ENCODE measurements at places on chromosomes 1 and 21.

- no peak for DNase-seq
Observed at GRCh38 chr1:66283622-66284041, 250.3 kb upstream of the SGIP1 start.

DNA sequence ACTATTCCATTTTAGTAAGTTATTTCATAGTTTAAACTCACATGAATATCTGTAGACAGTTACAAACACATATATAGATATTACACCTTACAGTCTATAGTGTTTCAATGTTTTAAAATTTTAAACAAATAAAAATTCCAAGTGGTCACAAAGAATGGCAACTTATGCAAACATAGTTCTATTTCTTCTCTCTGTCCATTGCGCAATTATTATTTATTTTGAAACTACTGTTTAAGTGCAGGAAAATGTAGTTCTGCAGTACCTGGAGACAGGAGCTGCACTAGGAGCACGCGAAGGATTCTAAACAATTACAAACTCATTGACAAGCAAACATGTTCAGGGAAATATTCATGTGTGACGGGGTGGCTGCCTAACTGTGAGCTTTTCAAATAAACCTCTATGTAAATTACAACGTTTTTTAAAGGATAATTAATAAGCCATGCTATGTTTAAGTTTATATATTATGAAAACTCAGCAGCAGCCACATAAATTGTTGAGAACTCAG lies 312.0 kb upstream of the DUSP10 start:
- no peak for DNase-seq

- no peak for DNase-seq
Observed at GRCh38 chr1:218585511-218586184, 240.5 kb downstream of the TGFB2 start.

GRCh38 chr1:162916821-162917613 lies 56.0 kb upstream of the CCDC190 start:
- no peak for DNase-seq

DNA sequence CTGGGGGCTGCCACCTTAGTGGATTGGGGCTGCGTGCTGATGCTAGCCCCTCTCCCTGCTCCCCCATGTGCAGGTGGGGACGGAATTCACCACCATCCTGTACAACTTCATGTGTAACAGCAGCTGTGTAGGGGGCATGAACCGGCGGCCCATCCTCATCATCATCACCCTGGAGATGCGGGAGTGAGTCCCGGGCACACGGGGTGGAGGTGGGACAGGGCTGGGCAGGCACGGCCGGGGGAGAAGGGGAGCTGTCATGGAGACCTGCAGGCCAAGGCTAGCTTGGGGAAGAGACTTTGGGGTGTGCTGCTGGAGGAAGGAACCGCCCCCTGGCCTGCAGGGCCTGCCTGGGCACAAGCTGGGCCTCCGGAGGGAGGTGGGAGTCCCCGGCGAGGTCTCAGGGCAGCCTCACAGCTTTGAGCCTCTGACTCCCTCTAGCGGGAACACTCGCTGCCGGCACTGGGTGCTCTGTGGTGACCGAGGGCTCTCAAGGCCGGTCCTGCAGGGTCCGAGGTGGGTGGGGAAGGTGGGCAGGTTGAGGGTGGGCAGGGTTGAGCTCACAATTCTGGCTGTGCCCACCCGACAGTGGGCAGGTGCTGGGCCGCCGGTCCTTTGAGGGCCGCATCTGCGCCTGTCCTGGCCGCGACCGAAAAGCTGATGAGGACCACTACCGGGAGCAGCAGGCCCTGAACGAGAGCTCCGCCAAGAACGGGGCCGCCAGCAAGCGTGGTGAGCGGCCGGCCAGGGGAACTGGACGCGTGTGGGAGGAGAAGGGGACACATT lies 25.0 kb upstream of the CCDC27 start:
- no peak for DNase-seq

- DNase-seq, result peak; percentile 72
Observed at GRCh38 chr1:18110968-18111367, 3.4 kb downstream of the IGSF21 start.

DNA sequence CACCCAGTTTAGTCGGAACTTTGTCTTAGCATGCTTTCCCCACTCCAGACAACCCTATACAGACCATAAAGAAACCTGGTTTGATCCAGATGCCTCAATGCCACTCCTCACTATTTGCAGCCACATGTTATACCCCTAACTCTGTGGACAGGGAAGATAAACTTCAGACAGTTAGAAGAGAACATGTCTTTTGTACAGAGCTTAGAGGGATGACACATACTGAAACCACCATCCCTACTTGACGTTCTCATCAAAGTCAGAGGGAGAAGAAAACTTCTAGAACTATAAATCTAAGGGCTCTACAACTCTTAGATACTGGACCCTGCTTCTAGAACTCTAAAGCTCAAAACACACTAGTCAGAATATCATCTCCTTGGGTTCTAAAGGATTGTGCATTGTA lies 3.7 kb downstream of the SYT6 start:
- DNase-seq, result no peak

DNA sequence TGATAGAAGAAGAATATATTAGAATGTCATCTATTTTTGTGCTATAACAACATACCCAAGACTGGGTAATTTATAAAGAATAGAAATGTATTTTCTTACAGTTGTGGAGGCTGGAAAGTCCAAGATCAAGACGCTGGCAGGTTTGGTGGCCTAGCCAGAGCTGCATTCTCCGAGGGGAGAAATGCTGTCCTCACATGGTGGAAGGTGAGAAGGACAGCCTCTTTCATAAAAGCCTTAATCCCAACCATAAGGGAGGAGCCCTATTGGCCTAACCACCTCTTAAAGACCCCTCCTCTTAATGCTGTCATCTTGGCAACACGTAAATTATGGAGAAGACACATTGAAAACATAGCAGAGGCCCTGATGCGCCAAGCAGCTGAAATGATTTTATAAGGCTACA lies 60.1 kb upstream of the KAZN start:
- no peak for DNase-seq

- no peak for DNase-seq
Observed at GRCh38 chr1:241213139-241213538, 143.9 kb downstream of the RGS7 start.

DNA sequence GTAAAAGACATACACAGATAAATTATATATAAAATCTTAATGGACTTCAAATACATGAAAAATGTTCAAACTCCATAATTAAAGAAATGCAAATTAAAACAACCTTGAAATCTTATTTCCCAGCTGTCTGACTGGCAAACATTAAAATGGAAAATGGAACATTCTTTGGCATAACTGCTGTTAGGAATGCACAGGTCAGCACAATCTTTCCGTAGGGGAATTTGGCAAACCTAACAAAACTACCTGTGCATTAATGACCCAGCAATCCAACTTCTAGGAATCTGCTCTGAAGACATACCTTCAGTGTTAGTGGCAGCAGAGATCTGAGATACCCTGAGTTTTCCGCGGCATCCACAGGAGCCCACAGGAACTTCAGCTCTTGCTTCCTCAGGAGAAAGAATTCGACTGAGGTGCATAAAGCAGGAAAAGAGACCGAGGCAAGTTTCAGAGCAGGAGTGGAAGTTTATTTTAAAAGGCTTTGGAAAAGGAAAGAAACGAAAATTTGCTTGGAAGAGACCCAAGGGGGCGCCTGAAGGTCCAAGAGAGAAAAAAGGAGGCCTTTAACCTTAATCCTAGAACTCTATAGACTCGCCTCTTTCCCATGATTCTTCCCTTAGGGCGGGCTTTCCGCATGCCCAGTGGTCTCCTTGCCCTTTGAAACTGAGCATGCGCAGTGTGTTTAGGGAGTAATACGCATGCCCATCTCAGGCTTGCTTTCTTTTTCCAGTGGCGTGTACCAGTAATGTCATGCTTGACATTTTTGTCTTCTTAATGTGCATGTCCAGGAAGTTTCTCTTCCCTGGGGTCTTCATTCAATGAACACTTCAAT lies 24.8 kb downstream of the LYPD8 start:
- no peak for DNase-seq

GRCh38 chr1:180435566-180435965 lies 66.8 kb downstream of the ACBD6 start:
- no peak for DNase-seq

GRCh38 chr1:61273861-61274260 lies 191.5 kb downstream of the NFIA start:
- DNase-seq, result no peak

- no peak for DNase-seq
Observed at GRCh38 chr1:156516821-156517220, 16.2 kb upstream of the MEF2D start.

Data from HAP-1 (cell line).